ENCODE measurements at places on chromosomes 5 and 9. TPM values are rescaled to one million over a fixed set of nuclear protein-coding genes. Genes with fewer than 3 reads are reported as not detected.

Gene BNC2
- total RNA-seq: 45.1 TPM

- H3K27me3 ChIP-seq: peaks cover 8% of the 10 kb centered on the region
- no peak overlapping the region for H3K4me3 ChIP-seq
- H3K4me1 ChIP-seq: peaks cover 30% of the 10 kb centered on the region
- no peaks in the 10 kb centered on the region for H3K36me3 ChIP-seq
- peak; percentile 24 for DNase-seq
These were observed 178.5 kb upstream of the PITX1 start for GRCh38 chr5:135212361-135213026.

Gene KCNT1
- total RNA-seq: 0.09 TPM

DNA sequence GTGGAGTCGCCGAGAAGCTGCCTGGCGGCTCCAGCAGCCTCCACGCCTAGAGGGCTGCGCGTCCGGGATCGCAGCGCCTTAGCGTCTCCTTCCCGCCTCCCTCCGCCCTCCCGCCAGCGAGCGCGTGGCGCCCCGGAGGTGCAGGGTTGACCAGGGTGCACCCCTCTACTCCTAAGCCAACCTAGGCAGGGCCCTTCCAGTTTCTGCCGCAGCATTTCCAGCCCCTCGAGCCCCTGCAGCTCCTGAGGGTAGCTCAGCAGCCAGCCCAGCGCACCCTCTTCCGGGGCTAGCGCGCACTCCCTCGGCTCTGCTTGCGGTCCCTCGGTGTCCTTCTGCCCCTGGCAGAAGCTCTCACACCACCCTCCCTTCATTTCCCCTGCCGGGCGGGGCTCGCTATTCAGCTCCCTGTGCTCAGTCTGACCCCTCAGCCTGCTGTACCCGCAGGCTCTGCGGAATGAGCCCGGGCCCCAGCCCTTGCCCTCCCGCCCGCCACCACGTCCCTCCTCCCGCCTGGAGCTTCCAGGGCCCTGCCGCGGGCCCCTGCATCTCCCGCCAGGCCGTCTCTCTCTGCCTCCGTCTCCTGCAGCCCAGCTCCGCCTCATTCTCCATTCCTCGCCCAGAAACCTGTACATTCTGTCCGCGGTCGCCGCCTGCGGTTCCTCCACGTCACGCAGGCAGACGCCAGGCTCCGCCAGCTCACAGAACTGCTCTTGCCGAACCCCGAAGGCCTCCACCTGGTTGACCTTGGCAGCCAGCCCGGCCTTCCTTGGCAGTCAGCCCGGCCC is 61.8 kb downstream of the SPATA31C2 start:
- peak; percentile 69 for DNase-seq
- H3K4me3 ChIP-seq: peak overlapping the region; percentile 71
- H3K36me3 ChIP-seq: peaks cover 5% of the 10 kb centered on the region
- no peaks in the 10 kb centered on the region for H3K27me3 ChIP-seq
- peak overlapping the region; percentile 93 for H3K27ac ChIP-seq

Gene DBH
- not detected for total RNA-seq

GRCh38 chr5:73312146-73312871 is 136.3 kb downstream of the FOXD1 start:
- DNase-seq: no peak
- H3K27me3 ChIP-seq: peaks cover 27% of the 10 kb centered on the region
- peaks cover 31% of the 10 kb centered on the region for H3K4me1 ChIP-seq
- H3K4me3 ChIP-seq: no peak overlapping the region
- H3K27ac ChIP-seq: peak overlapping the region; percentile 82
- no peaks in the 10 kb centered on the region for H3K36me3 ChIP-seq

- H3K36me3 ChIP-seq: no peaks in the 10 kb centered on the region
- H3K4me3 ChIP-seq: no peak overlapping the region
- no peak overlapping the region for H3K27ac ChIP-seq
These were observed 211.7 kb downstream of the ENC1 start for GRCh38 chr5:74428876-74429275.

GRCh38 chr9:120447959-120448500 is 131.9 kb downstream of the CDK5RAP2 start:
- H3K4me1 ChIP-seq: peaks cover 2% of the 10 kb centered on the region
- no peak overlapping the region for H3K27ac ChIP-seq
- H3K36me3 ChIP-seq: peaks cover 15% of the 10 kb centered on the region
- no peak for DNase-seq

GRCh38 chr9:23426144-23426543 is 399.9 kb downstream of the ELAVL2 start:
- H3K4me1 ChIP-seq: no peaks in the 10 kb centered on the region
- H3K4me3 ChIP-seq: no peak overlapping the region
- no peak for DNase-seq
- no peak overlapping the region for H3K27ac ChIP-seq

DNA sequence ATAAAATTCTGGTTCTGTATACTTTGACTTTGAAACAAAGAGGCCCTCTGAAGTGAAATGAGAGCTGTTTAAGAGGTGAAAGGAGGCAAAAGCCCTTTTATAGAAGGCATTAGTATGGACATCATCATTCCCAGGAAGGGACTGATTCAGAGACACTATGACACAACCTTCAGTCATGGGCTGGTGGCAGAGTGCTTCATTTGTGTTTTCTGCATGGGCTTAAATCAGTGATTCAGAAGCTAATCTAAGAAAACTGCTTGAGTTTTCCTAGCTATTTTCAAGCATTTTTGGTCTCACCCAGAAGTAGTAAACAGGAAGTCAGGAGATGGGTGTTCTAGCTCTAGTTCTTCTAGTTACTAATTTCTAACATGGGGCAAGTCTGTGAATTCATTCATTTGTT is 288.9 kb downstream of the TRPM3 start:
- H3K4me3 ChIP-seq: no peak overlapping the region
- no peaks in the 10 kb centered on the region for H3K36me3 ChIP-seq
- H3K27ac ChIP-seq: no peak overlapping the region
- no peaks in the 10 kb centered on the region for H3K27me3 ChIP-seq
- no peak for DNase-seq

Gene C1QTNF2
- 1.8 TPM for total RNA-seq

GRCh38 chr9:74556685-74557084 is 59.5 kb downstream of the RORB start:
- no peak overlapping the region for H3K27ac ChIP-seq
- DNase-seq: no peak
- peaks cover 9% of the 10 kb centered on the region for H3K27me3 ChIP-seq
- no peaks in the 10 kb centered on the region for H3K36me3 ChIP-seq

Gene ATP10B
- 0.09 TPM for total RNA-seq

GRCh38 chr5:16918891-16919671 is 17.0 kb downstream of the MYO10 start:
- no peak overlapping the region for H3K4me3 ChIP-seq
- H3K36me3 ChIP-seq: peaks cover 7% of the 10 kb centered on the region
- DNase-seq: no peak
- H3K4me1 ChIP-seq: peaks cover 7% of the 10 kb centered on the region

DNA sequence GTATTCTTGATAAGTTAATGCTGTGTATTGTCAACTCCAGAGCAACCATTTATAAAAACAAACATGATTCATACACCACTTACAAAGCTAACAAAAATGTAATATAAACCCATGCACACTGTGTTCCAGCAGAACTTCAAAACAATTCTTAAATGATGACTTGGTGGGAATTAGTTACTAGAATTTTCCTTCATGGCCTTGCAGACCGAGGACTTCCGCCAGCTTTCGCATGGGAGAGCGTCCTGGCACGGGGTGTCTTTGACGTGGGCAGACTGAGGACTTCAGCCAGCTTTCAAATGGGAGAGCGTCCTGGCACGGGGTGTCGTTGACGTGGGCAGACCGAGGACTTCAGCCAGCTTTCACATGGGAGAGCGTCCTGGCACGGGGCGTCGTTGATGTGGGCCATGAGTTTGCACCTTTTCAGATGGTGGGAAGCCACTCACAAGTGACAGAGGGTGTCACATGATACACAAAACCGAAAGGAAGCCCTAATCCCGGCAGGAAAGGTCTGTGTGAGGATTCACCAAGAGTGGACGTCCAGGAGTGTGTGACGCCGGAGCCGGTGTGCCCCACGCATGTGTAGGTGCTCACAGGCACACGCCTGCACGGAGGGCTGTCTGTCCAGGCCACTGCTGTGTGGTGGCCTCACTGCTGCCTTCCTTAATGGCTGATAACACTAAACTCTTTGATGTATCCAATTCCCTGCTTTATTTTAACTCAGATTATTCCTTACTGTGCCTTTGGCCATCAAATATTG is 211.3 kb upstream of the IRX4 start:
- H3K27ac ChIP-seq: peak overlapping the region; percentile 56
- no peak for DNase-seq
- H3K36me3 ChIP-seq: no peaks in the 10 kb centered on the region
- peaks cover 2% of the 10 kb centered on the region for H3K4me1 ChIP-seq
- H3K27me3 ChIP-seq: peaks cover 14% of the 10 kb centered on the region

Gene SLC28A3
- 0.89 TPM for total RNA-seq

Gene OLFM1
- 2.0 TPM for total RNA-seq

Gene NEUROG1
- not detected for total RNA-seq

- peaks cover 11% of the 10 kb centered on the region for H3K4me1 ChIP-seq
- H3K27ac ChIP-seq: peak overlapping the region; percentile 30
- H3K27me3 ChIP-seq: no peaks in the 10 kb centered on the region
- no peak for DNase-seq
These were observed 22.5 kb upstream of the POMT1 start for GRCh38 chr9:131480258-131480657.

DNA sequence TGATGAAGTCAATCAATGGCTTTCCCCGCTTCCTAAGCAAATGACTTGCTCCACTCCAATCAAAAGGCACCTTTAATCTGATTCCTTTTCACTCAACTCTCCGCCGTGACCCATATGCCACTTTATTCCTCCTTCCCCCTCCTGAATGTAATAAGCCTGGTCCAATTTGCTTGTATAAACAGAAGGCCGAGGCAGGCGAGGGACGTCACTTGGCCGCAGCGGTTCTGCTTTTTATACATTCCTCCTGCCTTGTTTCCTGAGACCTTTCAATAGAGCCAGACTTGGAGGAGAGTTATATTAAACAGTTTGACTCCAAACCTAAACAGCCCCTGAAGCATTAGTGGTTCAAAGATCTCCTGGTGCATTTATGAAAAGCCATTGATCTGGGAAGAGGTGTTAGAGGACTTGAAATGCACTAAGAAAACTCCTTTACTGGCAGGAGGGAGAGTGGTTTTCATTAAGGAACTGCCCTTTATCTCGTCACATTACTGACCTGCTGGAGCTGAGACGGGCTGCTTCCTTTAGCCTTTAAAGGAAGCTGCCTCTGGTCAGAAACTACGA is 273.4 kb downstream of the SLIT3 start:
- peaks cover 33% of the 10 kb centered on the region for H3K4me1 ChIP-seq
- no peak overlapping the region for H3K4me3 ChIP-seq
- no peaks in the 10 kb centered on the region for H3K36me3 ChIP-seq
- peak overlapping the region; percentile 70 for H3K27ac ChIP-seq
- no peak for DNase-seq
- no peaks in the 10 kb centered on the region for H3K27me3 ChIP-seq

GRCh38 chr5:160251406-160252155 is 22.3 kb downstream of the FABP6 start:
- H3K27ac ChIP-seq: no peak overlapping the region
- no peaks in the 10 kb centered on the region for H3K4me1 ChIP-seq
- peaks cover 7% of the 10 kb centered on the region for H3K36me3 ChIP-seq

- no peak for DNase-seq
- no peak overlapping the region for H3K27ac ChIP-seq
- H3K4me1 ChIP-seq: peaks cover 9% of the 10 kb centered on the region
These were observed 49.3 kb downstream of the LRRC70 start for GRCh38 chr5:62627901-62628300.

DNA sequence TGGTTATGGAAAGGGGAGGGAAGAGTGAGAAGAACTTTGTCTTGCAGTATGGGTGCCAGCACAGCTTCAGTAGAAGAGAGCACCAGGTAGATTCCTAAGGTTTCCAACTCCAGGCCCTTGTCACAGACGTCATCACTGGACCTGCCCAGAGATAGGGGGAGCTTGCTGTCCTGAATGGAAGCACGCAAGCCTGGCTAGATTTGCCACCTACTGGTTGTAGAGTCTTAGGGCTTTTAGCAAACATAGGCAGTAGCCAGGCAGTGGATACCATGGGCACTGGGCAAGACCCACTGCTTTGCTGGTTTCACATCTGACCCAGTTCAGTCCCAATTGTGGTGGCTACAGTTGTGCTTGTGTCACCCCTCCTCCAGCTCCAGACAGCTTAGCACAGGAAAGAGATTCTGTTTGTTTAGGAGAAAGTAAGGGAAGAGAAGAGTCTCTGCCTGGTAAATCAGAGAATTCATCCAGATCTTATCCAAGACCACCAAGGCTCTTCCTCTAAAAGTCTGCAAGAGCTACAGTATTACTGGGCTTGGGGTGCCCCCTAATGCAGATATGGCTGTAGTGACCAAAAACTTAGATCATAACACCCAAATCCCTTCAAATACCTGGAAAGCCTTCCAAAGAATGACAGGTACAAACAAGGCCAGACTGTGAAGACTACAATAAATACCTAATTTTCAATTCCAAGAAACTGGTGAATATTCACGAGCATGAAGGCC is 158.9 kb downstream of the HINT1 start:
- H3K4me3 ChIP-seq: no peak overlapping the region
- no peak for DNase-seq
- no peaks in the 10 kb centered on the region for H3K4me1 ChIP-seq
- H3K27ac ChIP-seq: no peak overlapping the region
- no peaks in the 10 kb centered on the region for H3K36me3 ChIP-seq

Gene SLC4A9
- 2.5 TPM for total RNA-seq

- no peak for DNase-seq
- no peak overlapping the region for H3K4me3 ChIP-seq
- H3K36me3 ChIP-seq: no peaks in the 10 kb centered on the region
- H3K27me3 ChIP-seq: peaks cover 20% of the 10 kb centered on the region
- no peaks in the 10 kb centered on the region for H3K4me1 ChIP-seq
- H3K27ac ChIP-seq: no peak overlapping the region
These were observed 221.8 kb downstream of the FAM114A2 start for GRCh38 chr5:153816870-153817269.

Gene LHX6
- total RNA-seq: 0.09 TPM

GRCh38 chr9:116002181-116002580 is 151.4 kb upstream of the PAPPA start:
- no peaks in the 10 kb centered on the region for H3K4me1 ChIP-seq
- no peak overlapping the region for H3K4me3 ChIP-seq
- H3K27ac ChIP-seq: no peak overlapping the region
- DNase-seq: no peak
- no peaks in the 10 kb centered on the region for H3K36me3 ChIP-seq

DNA sequence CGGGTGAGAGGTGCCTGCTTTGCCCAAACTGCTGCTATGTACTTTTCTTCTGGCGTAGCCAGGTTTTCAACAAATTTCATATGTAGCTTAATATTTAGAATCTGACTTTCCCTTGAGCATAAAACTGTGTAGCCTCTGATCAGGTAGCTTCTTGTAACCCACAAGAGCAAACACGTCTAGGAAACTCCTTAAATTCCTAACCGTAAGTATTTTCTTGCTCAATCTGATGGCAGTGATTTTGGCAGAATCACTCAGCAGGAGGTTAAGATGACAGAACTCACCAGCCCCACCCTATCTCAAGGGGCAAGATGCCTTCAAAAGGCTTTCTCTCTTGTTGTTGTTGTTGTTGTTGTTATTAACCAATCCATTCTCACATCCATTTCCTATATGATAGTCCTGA is 20.8 kb downstream of the CKMT2 start:
- H3K4me1 ChIP-seq: no peaks in the 10 kb centered on the region
- H3K27me3 ChIP-seq: no peaks in the 10 kb centered on the region
- no peak overlapping the region for H3K27ac ChIP-seq
- H3K36me3 ChIP-seq: peaks cover 11% of the 10 kb centered on the region
- H3K4me3 ChIP-seq: no peak overlapping the region

Data from mesothelial cell of epicardium (in vitro differentiated cells).